ENCODE measurements at places on chromosomes 2 and 18.

GRCh38 chr2:63654959-63655358, 66.2 kb downstream of the MDH1 start:
- DNase-seq, result no peak

- no peak for DNase-seq
Measured at GRCh38 chr2:14511541-14511940, 121.0 kb upstream of the LRATD1 start.

DNA sequence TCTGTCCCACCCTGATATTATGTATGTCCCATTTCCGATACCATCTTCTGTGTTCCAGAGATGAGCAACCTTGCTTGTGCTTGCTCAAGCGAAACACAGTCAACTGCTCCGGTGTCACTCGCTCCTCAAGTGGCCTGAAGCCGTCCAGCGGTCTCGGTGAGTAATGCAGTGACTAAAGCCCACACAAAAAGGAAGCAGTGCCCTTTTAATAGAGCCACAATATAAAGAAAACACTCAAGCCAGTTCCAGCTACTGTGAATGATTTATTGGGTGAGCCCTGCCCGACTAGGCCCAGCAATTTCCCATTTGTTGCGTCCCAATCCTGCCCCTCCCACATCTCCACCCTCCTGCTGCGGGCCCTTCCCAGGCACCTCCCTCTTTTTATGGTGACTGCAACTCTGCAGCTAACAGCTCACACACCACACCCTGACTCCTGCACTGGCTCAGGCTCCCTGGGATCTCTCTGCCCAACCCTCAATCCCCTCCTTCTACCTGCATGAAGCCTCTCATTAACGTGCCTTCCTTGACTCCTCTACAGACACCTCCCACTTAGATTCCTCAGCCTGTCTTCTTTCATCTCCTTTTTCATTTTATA, 44.2 kb upstream of the DSC1 start:
- DNase-seq, result no peak

DNA sequence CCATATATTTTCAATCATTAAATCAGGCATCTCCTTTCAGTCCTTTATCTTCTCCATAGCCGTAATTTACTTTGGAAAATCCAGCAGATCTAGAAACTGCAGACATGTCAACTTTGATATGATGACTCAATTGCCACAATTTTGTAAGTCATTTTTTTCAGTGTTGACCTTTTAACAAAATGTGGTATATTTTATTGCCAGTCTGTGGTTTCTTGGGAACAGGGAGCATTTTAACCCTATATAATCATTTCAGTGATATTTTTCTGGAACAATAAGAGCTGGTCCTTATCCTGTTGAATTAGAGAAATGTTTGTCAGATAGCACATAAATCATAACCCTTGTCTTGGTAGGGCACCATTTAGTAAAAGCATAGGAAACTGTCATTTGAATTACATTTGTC, 90.9 kb upstream of the UBXN4 start:
- DNase-seq, result no peak

All from hypothalamus (tissue), 51 donors.